ENCODE measurements at places on chromosomes 6 and 20.

DNA sequence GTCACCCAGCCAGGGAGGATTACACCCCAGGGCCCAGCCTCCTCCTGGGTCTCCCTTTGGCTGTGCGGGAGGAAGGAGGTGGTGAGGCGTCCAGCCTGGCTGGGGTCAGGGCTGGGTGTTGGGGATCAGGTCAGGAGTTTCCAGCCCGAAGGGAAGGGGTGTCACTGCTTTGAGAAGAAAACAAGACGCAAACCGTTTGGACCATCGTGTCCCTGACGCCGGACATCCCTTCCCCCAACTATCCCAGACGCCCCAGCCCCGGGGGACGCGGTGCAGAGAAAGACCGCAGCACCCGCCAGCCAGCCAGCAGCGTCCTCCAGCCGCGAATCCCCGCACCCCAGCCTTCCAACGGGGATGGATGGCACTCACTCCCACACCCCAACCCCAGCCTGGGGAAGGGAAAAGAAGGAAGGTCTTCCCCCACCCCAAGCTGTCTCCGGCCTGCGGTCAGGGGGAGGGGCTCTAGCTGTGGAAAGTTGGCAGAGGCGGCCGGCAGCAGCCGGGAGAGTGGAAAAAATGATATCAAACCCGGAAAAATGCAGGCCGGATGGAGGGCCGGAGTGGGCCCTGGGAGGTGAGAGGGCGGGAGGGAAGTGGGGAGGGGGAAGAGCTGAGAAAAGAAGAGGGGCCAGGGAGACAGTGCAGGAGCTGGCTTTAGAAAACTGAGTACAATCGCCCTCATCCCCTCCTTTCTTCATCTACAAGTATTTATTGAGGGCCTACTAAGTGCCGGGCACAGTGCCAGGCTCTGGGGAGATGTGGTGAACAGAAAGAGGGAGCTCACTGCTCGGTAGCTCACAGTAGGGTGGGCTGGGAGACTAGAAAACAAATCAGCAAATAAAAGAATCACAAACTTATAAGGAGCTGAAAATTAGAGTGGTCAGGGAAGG, 10.6 kb downstream of the REM1 start:
- DNase-seq, result no peak

DNA sequence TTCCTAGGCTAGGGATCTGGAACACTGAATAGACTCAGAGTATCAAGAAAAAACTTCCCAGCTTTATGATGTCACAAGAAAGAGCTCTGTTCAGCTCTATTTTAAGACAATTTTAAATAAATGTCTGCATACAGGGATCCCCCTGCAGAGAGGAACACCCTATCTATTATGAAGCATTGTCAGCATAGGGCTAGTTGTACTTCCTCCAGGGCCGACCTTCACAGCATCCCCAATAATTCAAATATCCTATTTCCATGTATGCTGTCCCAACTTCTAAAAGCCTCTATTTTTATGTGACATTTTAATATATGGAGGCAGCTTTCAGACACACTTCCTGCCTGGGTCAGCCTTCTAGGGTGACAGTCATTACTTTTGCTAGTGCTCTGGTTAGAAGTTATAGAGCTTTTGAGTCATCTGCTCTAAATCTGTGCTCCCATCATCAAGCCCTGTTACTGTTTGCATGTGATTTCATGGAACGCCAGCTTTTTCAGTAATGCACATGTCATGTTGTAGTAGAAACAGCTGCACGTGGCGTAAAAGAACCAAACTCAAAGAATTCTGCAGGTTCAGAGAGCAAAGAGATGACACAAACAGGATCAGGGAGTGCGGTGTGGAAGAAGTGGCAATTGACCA, 189.2 kb downstream of the ADGB start:
- no peak for DNase-seq

GRCh38 chr6:161169035-161169434, 104.8 kb downstream of the AGPAT4 start:
- DNase-seq, result no peak

DNA sequence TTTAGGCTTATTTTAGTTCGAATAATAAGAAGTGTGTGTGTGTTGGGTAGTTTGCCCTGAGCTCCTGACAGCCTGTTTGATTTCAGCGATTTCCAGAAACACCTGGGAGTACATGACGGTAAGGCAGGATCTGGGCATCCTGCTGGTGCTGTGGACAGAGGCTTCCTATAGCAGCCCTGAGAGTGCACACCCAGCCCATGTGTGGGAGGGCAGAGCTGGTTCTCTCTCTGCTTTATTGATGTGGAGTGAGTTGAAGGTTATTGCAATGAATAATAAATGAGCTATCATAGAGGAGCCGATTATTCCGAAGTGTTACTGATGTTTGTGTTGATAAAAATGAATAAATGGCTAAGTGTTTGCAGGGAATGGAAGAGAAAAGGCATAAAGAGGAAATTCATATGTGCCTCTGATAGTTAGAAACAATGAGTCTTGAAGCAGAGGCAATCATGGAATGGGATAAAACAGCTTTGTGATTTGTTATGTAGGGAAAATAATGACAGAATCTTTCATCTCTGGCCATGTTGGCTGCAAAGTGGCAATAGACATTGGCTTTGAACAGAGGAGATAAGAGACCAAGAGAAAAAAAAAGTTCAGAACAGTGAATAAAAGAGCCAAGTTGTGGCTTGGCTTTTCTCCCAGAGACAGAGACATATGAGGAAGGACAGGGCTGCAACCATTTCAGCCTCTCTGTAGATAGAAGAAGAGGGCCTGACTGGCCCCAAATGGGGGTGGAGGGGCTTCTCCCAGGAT, 166.2 kb upstream of the CHD6 start:
- no peak for DNase-seq

DNA sequence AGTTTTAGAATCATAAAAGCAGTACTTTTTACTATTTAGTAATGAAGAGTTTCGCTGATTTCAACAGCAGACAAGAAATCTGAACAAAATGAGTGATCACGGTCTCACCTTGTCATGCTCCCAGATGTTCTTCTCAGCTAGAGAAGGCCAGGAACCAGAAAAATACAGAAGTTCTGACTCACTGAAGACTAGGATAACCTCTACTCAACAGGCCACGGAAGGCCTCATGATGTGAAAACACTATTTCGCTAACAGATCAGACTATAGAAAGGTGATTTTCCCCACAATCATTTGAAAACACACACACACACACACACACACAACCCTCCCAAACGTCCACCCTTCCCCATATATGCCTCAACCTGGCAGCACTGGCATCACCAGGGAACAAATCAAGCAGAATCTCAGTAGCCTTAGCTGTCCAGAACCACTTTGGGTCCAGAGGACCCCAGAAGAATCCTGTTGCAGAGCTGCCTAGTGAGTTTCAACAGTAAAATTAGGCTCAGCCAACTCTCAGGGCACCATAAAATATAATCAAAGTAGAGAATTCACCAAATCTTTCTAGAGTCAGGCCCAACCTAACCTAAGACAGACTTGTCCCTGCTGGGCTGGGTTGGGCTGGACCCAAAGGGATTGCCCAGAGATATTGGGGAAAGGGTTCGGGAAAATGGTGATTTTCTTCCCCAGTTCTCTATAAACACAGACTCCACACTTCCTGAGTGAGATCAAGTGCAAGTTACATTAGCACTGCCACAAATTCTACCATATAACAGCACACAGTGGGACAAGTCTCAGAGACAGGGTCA, 7.9 kb downstream of the EXOC2 start:
- no peak for DNase-seq

DNA sequence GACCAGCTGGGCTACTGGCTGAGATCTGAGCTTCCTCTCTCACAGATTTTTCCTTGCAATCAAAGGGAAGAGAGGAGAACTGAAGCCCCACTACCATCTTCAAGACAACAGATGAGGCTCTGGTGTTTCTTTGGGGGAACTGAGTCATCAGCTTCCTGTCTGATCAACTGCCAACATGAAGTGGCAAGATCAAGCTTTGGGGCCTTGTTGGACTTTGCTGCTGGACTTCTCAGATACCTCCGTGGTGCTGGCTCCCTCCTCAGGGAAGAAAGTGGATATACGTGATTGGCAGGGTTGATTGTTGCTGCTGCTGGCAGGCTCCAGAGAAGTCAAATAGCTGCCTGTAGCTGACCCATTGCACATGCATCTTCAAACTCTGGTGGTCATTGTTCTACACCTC, 3.6 kb upstream of the TOX2 start:
- no peak for DNase-seq

DNA sequence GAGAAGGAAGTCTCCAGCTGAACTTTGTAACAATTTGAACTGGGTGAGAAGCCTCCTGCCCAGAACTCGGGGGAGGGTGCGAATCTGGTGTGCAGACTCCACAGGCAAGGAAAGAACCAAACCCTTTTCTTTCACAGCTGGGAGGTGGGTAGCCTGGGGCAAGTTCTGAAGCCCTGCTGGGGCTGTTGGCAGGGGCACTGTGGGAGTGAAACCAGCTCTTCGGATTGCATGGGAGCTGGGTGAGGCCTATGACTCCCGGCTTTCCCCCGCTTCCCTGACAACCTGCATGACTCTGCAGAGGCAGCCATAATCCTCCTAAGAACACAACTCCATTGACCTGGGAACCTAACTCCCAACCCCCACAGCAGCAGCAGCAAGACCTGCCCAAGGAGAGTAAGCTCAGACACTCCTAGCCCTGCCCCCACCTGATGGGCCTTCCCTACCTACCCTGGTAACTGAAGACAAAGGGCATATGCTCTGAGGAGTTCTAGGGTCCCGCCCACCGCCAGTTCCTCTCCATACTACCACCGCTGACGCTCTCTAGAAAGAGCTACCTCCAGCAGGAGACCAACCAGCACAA, 37.5 kb downstream of the SOD2 start:
- no peak for DNase-seq

- DNase-seq, result no peak
These were observed 44.6 kb downstream of the CDH4 start for GRCh38 chr20:61296629-61297019.

- no peak for DNase-seq
These were observed 15.4 kb downstream of the SLC17A4 start for GRCh38 chr6:25769983-25770382.

Data from D721Med (cell line).